Dermis lymphatic vessel endothelial cell (primary cell): ENCODE measurements at places on chromosomes 11 and 22. TPM values are rescaled to one million over a fixed set of nuclear protein-coding genes. Genes with fewer than 3 reads are reported as not detected.

SEPTIN5 gene
- total RNA-seq: 28.1 and 36.5 TPM in 2 replicates

YPEL1 gene
- 4.0 TPM in 2 replicates for total RNA-seq

TSSK2 gene
- not detected in 2 replicates for total RNA-seq

CALCA gene
- total RNA-seq: not detected in 2 replicates

SERPIND1 gene
- not detected in 2 replicates for total RNA-seq

DNAJB13 gene
- not detected in 2 replicates for total RNA-seq

APOBEC3A gene
- total RNA-seq: not detected in 2 replicates

TRIM68 gene
- 7.6 and 11.4 TPM in 2 replicates for total RNA-seq

TEX12 gene
- total RNA-seq: 0.17 TPM in 1 of 2 replicates, not detected in the other

SMIM38 gene
- total RNA-seq: 0.09 and 0.11 TPM in 2 replicates

POU2AF2 gene
- total RNA-seq: not detected in 2 replicates

OR5B21 gene
- not detected in 2 replicates for total RNA-seq

MMP27 gene
- total RNA-seq: not detected in 2 replicates

ATL3 gene
- 107 and 110 TPM in 2 replicates for total RNA-seq

ASPHD2 gene
- 0.65 and 1.1 TPM in 2 replicates for total RNA-seq

POU2AF1 gene
- not detected in 2 replicates for total RNA-seq

OR5M8 gene
- not detected in 2 replicates for total RNA-seq

MS4A15 gene
- total RNA-seq: 0.09 TPM in 1 of 2 replicates, not detected in the other

OVOL1 gene
- not detected in 2 replicates for total RNA-seq

MRGPRF gene
- total RNA-seq: not detected in 2 replicates

CARD10 gene
- 50.7 and 70.0 TPM in 2 replicates for total RNA-seq

OR52I2 gene
- not detected in 2 replicates for total RNA-seq

MS4A1 gene
- not detected in 2 replicates for total RNA-seq

SOX6 gene
- under 0.01 TPM in 2 replicates for total RNA-seq

ANO1 gene
- total RNA-seq: 0.09 TPM in 1 of 2 replicates, not detected in the other

PRCP gene
- 223 and 241 TPM in 2 replicates for total RNA-seq

NXPE1 gene
- total RNA-seq: not detected in 2 replicates

BTBD10 gene
- total RNA-seq: 96.9 and 103 TPM in 2 replicates

APOBEC3G gene
- 4.3 and 6.7 TPM in 2 replicates for total RNA-seq

ZNF215 gene
- 0.33 and 0.69 TPM in 2 replicates for total RNA-seq

HTR3A gene
- not detected in 2 replicates for total RNA-seq

UPK3A gene
- not detected in 2 replicates for total RNA-seq

PRMT3 gene
- total RNA-seq: 11.4 and 16.8 TPM in 2 replicates

MAPK12 gene
- 55.0 and 57.7 TPM in 2 replicates for total RNA-seq

NCAM1 gene
- 0.54 and 1.5 TPM in 2 replicates for total RNA-seq

PIWIL4 gene
- 0.69 and 2.5 TPM in 2 replicates for total RNA-seq

TMEM9B gene
- total RNA-seq: 38.1 and 40.0 TPM in 2 replicates

PTPN5 gene
- total RNA-seq: not detected in 2 replicates

BBOX1 gene
- total RNA-seq: not detected in 2 replicates

CD248 gene
- 0.09 and 0.43 TPM in 2 replicates for total RNA-seq

ZNF280B gene
- total RNA-seq: 0.43 and 0.54 TPM in 2 replicates

DMC1 gene
- 0.76 and 1.1 TPM in 2 replicates for total RNA-seq

SYT13 gene
- 0.11 TPM in 1 of 2 replicates, not detected in the other for total RNA-seq

WT1 gene
- total RNA-seq: not detected in 2 replicates

MS4A8 gene
- total RNA-seq: not detected in 2 replicates

ENTHD1 gene
- not detected in 2 replicates for total RNA-seq

AQP11 gene
- total RNA-seq: 0.11 and 0.17 TPM in 2 replicates

LMNTD2 gene
- total RNA-seq: 1.5 and 1.7 TPM in 2 replicates

MAP6 gene
- total RNA-seq: 0.11 and 0.77 TPM in 2 replicates
